ENCODE measurements at places on chromosomes 3 and 15.

GRCh38 chr3:102189541-102189940, 245.3 kb upstream of the ZPLD1 start:
- DNase-seq, result no peak

- DNase-seq, result no peak
Observed at GRCh38 chr3:58713715-58714401, 47.3 kb upstream of the FAM3D start.

- no peak for DNase-seq
Observed at GRCh38 chr15:77974098-77974414, 103.5 kb downstream of the TBC1D2B start.

DNA sequence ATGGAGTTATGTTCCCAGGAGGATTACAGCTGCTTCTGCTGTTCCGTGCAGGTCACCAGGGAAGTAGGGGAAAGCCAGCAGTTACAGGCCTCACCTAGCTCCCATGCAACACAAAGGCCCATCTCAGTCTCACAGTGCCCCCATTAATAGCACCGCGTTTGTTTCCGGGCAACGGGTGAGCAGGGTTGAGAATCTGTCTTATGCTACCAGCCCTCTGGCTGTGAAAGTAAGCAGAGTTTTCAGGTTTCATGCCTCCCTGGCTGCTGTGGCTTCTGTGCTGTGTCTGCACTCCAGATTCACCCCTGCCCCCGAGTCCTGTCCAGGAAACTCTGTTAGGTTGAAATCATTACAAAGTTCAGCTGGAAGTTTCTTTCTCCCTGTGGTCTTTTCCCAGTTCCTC, 254.4 kb upstream of the GPR149 start:
- no peak for DNase-seq

DNA sequence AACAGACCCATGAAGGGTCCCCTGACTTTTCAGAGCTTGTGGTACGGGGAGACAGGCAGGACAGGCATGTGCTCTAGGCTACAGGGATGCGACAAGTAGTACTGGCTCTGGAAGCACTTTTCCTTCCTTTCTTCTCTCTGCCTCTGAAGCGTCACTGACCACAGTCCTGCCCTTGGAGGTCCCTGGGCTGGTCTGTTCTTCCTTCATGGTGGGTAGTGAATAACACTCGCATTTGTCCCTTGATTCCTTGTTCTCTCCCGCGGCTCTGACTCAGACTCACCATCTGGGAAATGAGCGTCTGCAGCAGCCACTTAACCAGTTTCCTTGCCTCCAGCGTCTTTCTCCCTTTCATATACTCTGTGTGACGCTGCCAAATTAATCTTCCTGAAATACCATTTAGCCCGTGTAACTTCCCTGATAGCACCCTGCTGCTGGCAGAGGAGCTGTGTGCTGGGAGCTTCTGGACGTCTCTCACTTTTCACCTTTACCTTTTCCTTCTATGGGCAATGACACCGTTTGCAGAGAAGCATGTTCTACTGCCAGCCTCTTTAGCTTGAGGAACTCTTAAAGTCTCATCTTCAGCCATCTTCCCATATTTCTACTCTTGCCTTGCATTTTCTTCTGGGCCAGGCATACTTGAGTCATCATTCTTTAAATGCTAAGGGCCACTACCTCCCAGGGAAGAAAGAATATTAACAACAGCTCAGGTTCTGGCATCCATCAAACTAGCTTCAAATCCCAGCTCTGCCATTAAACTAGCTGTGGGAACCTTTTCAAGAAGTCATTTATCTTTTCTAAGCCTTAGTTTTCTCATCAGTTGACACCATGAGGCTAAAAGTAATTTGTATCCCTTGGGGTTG, 33.6 kb downstream of the TMEM45A start:
- peak; percentile 96 for DNase-seq

GRCh38 chr3:144058713-144059112, 87.1 kb downstream of the DIPK2A start:
- DNase-seq, result no peak

- peak; percentile 41 for DNase-seq
Observed at GRCh38 chr15:92069308-92070250, 216.1 kb downstream of the SLCO3A1 start.

DNA sequence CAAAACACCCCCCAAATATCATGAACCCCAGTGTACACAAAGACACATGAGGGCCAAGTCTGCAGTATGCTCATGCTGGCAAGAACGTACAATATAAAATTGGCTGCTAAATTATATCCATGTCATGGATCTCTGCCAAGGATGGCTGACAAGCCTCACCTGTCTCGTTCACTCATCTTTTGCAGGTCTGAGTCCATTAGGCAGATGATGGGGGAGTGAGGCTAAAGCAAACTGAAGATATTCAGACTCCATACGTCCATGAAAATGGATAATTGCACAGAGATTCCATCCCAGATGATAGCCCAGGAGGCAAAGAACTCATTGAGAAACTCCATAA, 122.3 kb upstream of the PTPRG start:
- no peak for DNase-seq

GRCh38 chr3:49554633-49555265, 472 bp downstream of the BSN start:
- DNase-seq, result no peak

- no peak for DNase-seq
Observed at GRCh38 chr15:29854413-29854812, 32.1 kb upstream of the TJP1 start.

All from GM04504 (cell line).